Stimulated activated CD4-positive, alpha-beta T cell treated with anti-CD3 and anti-CD28 coated beads, Interleukin-1b, Interleukin-23, amount 100 ng/mL, for 48 hours (primary cell): ENCODE measurements at places on chromosomes 4 and X.

- no peak for DNase-seq
These were observed 60.9 kb downstream of the C4orf46 start for GRCh38 chr4:158610790-158611189.

DNA sequence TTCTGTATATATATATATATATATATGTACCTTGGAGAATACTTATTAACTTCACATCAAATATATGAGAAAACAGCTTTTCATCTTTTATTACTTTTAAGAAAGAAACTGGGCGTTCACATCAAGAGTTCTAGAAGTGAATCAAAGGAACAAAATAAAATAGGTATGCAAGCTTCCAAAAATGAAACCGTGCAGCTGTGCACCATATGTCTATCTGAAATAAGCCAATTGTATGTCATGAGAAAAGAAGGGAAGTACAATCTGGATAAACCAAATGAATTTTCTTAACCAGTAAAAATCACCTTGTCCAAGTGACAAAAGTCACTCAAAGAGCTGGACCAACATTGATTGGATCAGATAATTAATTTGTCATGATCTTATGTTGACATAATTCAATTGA lies 405.4 kb upstream of the TECRL start:
- no peak for DNase-seq

DNA sequence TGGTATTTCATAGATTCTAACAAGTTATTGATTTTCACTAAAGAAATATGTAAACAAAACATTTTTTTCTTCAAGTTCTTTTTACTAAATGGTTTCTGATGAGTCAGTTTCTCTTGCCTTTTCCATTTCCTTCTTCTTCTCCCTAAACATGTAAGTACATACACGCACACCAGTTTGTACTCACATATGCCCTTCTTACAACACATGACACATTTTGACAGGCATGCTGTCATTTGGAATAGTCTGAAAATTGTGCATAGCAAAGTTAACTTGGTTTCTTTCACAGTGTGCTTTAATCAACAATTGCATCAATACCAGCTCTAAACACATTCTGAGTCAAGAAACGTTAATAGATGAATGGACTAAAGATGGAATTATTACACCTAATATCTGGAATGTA lies 35.1 kb downstream of the PRSS12 start:
- DNase-seq, result no peak

DNA sequence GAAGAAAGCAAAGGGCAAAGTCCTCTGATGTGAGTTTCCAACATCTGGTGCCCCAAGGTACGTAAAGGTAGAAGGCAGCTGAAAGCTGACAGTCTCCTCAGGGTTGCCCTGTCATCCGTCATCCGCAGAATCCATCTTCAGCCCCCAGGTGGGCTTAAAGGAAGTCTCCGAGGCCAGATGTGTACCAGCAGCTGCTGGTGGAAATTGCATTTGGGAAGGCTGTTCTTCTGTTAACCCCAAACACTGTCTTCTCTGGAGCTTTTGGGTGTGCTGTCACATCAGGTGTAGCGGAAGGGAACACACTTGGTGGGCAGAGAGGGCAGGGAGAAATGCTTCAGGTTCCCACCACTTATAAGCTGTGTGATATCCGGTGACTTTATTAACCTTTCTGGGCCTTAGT lies 310.0 kb upstream of the GATB start:
- DNase-seq, result no peak

DNA sequence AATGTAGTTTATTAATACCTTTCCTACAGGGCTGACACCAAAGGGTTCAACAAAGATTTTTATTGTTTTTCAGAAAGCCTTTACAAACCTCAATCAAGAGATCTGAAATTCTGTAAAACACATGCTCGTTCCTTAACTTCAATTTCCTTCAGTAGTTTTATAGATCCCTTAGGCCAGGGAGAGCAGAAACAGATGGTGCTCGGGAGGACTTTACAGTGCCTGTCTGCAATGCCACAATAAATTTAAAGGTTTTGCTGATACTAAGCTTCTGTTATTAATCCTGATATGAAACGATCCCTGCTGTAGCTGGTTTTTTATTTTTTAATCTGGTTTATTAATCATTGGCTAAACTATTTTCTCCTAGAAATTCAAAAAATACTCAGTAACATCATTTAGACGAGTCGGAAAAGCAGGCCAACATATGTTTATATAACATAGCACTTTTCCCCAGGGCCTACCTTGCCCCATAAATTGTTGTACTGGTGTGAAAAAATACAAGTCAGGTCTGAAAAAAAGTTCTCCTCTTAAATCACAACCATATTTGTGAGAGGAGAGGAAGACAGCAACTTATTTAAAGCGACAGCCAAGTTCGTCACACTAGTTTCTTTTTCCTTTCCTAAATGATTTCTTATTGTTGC lies 39.8 kb downstream of the SHISA3 start:
- no peak for DNase-seq

DNA sequence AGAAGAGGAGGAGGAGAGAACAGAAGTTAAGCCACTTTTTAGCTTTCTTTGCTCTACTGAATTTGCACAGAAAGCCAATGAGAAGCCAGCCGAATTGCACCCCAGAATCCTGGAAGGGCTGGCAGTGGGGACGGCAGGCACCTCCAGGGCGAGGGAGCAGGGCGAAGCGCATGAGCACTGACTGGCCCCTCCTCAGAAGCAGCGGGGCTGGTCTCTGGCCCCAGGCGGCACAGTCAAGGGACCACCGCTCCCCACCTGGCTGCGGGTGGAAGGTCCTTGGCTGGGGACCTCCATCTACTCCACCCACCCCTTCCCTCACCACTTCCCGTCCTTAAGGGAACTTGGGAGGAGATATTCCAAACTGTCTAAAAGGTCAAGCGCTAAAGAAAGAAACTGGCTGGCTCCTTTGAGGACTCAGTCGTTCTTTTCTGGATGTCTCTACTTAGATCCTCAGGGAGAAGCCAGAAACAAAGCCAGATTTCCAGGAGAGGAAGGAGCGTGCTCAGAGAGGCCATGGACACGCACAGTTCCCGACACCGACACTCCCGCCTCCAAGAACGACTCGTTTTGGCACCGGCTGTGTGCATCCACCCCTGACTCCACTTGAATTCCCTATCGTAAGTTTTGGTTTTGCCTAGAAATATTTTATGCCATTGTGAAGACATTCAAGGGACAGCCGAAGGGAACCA lies 59.5 kb upstream of the CRMP1 start:
- DNase-seq, result no peak

- DNase-seq, result no peak
These were observed 1.2 kb downstream of the TADA2B start for GRCh38 chr4:7044137-7044930.

DNA sequence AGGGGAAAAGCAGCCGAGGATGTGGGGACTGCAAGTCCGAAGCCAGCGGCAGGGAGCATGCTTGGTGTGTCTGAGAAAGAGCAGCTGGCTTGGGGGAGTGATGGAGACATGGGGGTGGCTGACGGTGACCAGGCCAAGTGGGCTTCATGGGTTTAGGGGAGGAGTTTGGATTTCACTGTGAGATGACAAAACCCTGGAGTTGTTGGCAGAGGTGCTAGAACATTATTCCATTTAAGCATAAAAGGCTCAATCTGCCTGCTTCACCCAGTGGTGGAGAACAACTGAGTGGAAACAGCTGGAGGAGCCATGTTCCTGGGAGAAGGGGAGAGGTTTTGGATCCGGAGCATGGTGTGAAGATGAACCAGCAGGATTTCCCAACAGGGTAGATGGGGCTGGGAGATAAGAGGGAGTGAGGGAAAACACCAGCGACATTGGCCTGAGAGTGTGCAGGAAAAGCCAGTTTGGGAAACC lies 318.0 kb upstream of the TAPT1 start:
- no peak for DNase-seq

DNA sequence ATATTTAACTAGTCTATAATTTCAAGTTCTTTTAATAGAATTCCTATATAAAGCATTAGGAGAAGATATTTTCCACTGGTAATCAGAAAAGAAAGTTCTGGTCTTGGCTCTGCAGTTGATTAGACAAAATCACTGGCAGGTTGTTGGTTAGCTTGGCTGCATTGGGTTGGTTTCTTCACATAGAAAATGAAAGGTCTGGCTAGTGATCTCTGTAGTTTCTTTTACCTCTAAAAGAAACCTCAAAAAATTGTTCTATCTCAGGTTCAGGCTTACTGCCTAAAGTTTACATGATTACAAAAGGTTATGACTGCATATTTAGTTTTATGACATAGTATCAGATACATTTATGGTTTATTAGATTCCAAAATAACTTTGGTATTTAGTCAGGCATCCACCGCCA lies 95.8 kb upstream of the NAP1L5 start:
- DNase-seq, result no peak

DNA sequence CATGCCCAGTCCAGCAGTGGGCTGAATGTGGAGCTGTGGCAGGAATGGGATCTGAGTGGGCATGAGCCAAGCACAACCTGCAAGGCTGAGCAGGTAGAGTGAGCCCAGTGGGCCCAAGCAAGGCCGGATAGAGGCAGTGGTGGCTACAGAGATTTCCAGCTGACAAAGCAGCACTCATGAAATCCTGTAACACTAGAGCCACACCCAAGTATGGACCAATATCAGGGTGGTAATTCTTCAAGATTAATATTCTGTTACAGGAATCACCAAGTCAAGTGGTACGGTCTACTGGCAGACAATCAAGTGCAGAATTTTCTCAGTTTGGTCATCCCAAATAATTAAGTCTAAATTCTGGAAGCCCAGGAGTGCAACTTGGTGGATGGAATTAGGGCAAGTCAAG lies 132.4 kb upstream of the ENPEP start:
- no peak for DNase-seq

DNA sequence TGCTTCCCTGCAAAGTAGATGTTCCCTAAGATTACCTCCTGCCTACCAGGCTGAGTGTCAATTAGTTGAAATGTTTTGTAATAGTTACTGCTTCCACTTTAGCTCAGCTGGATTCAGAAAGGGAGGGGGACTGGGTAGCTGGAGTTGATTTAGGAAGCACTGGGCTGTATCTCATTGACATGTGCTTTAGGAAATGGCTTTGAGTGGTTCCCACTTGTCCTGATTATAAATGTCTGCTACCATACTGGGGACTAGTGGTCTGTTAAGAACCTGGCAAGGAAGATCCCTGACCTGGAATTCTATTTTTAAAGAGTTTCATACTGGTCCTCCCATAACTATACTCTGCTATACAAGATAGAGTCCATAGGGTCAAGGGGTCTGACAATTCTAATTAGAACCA lies 363.9 kb upstream of the PPP1R2C start:
- no peak for DNase-seq

- no peak for DNase-seq
These were observed 26.9 kb downstream of the AFF1 start for GRCh38 chr4:86961605-86962295.

GRCh38 chrX:72705814-72706213 lies 8.3 kb downstream of the PHKA1 start:
- DNase-seq, result no peak

GRCh38 chr4:94715726-94716125 lies 42.0 kb upstream of the BMPR1B start:
- no peak for DNase-seq

GRCh38 chrX:69424161-69424560 lies 80.0 kb upstream of the NALF2 start:
- DNase-seq, result no peak

GRCh38 chrX:112380541-112381278 lies 298.1 kb upstream of the TRPC5 start:
- no peak for DNase-seq

DNA sequence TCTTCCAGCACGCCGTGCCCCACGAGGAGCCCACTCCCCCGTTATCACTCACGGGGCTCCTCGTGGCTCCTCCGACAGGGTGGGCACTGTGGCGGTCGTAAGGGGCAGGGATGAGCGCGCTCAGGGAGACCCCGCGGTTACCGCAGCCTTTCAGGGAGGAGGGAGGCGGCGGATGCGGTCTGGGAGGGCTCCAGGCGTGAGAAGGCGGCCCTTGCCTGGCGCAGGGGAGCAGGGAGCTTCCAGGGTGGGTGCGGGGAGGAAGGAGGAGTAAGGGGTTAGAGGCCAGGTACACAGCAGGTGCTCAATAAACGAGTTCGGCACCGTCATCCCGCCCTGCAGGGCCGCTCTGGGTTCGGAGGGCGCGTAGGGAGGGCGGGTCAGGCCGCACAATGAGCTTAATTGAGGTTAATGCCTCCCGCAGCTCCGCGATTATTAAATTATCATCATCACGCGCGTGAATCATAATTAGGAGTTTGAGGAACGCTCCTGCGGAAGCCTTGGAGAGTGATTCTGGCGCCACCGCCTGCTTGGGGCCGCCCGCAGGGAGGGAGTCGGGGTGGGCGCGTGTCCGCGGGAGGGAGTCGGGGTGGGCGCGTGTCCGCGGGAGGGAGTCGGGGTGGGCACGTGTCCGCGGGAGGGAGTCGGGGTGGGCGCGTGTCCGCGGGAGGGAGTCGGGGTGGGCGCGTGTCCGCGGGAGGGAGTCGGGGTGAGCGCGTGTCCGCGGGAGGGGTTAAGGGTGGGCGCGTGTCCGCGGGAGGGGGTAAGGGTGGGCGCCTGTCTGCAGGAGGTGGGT lies 7.6 kb upstream of the NKX1-1 start:
- no peak for DNase-seq

GRCh38 chrX:105745863-105746262 lies 76.5 kb upstream of the NRK start:
- DNase-seq, result no peak

DNA sequence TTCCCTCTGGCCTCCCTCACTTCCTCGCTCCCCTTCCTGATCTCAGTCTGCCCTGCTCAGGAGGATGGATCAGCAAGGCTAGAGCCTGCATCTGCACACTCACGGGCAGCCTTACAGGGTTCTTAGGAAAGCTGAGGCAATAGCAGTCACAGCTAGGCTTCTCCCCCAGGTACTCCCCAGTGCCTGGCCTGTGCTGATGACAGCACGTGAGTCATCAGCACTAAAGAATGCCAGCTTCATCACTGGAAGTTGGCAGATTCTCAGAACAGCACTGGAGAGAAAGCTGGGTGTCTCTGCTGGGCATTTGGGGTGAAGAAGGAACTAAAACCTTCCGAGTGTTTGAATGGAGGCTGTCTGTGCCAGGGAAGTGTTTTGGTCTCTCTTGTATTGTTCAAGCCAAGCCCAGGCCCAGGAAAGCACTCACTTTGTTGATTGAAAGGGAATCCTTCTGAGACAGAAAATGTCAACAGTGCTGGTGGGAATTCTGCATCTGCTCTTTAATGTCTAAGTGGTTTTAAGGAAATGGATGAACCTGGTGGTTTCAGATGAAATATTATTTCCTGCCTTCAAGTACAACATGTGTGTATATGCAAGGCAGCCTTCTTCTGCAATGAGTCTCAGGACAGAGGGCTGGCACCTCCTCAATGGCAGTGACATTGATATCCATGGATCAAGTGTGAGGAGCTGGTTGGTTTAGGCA lies 73.0 kb upstream of the SCOC start:
- DNase-seq, result peak; percentile 10

- DNase-seq, result no peak
These were observed 326.7 kb downstream of the GUCY2F start for GRCh38 chrX:109155161-109155560.

GRCh38 chrX:31058284-31058683 lies 13.6 kb downstream of the FTHL17 start:
- no peak for DNase-seq

GRCh38 chr4:183505611-183506388 lies 942 bp downstream of the ING2 start:
- DNase-seq, result peak; percentile 84

- no peak for DNase-seq
These were observed 138.6 kb upstream of the APOOL start for GRCh38 chrX:84865113-84865512.

GRCh38 chr4:14800977-14801376 lies 201.3 kb upstream of the CPEB2 start:
- no peak for DNase-seq
